Stimulated activated CD4-positive, alpha-beta T cell treated with anti-CD3 and anti-CD28 coated beads, TNF-alpha, amount 100 ng/mL, for 24 hours (primary cell): ENCODE measurements at places on chromosomes 13 and 19.

GRCh38 chr19:41295499-41295898 lies 14.5 kb upstream of the CCDC97 start:
- no peak for DNase-seq

GRCh38 chr19:48608798-48609263 lies 2.3 kb downstream of the SPACA4 start:
- DNase-seq, result no peak

- no peak for DNase-seq
Observed at GRCh38 chr19:14695471-14695870, 5.6 kb downstream of the ZNF333 start.

- DNase-seq, result no peak
Observed at GRCh38 chr19:12912571-12912970, 6.5 kb downstream of the SYCE2 start.

DNA sequence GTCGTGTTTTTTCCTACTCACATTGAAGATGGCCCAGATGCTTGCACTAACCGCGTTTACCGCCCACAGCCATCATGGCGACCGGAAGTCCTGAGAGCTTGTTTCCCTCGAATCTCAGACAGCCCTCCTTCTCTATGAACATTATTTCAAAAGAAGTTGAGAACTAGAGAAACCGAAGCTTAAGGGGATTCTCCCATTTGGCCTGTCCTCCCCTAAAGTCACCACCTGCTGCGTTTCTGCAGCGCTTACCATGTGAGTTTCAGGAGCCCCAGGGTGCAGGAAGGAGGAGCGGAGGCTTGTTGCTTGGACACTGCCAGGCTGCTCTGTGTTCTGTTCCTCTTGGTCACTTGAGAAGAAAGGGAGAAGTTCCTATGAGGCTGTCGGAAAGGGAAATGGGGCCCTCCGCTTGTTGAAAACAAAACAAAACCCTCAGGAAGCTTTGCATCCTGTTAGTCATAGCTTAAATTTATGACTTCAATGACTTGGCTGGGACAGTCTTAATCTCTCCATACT lies 6.2 kb downstream of the CARD8 start:
- DNase-seq, result peak; percentile 80

- DNase-seq, result peak; percentile 74
Observed at GRCh38 chr19:1503089-1503924, 9.5 kb downstream of the ADAMTSL5 start.
